ENCODE measurements at places on chromosomes 3 and 15. TPM values are rescaled to one million over a fixed set of nuclear protein-coding genes. Genes with fewer than 3 reads are reported as not detected.

Gene P2RY12
- total RNA-seq: 6.5 TPM

Gene SPSB4
- 0.50 TPM for total RNA-seq

Gene C3orf52
- 13.1 TPM for total RNA-seq

DNA sequence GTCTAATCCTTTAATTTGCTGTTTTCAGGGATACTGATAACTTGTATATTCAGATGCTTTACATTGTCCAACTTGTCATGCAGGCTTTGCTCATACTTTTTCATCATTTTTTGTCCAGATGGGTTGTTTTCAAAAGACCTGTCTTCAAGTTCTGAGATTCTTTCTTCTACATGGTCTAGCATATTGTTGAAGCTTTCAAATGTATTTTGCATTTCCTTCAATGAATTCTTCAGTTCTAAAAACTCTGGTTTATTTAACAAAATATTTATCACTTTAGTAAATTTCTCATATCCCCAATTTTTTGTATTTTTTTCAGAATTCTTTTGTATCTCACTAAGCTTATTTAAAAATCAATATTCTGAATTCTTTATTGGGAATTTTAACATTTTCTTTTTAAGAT is 388.3 kb upstream of the IL12A start:
- DNase-seq: no peak

- no peak for DNase-seq
Observed at GRCh38 chr3:71436337-71436736, 147.2 kb downstream of the FOXP1 start.

DNA sequence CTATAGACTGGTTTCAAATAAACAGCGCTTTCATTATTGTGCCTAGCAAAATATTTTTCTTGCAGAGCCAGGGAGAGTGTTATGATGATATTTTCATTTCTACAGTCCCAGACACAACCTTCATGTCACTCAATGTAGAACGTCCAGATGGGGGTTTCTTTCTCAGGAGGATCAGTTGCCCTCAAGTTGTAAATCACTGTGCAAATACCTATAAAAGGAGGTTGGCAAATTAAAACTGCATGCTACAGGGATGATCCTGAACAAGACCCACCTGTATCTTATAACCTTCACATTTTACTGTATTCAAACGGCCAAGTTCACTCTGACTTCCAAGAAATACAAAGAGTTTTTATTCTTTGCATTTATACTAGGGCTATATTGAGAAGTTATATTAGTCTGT is 486.0 kb downstream of the EDEM1 start:
- no peak for DNase-seq

GRCh38 chr3:99943931-99944761 is 126.5 kb downstream of the CMSS1 start:
- DNase-seq: no peak

DNA sequence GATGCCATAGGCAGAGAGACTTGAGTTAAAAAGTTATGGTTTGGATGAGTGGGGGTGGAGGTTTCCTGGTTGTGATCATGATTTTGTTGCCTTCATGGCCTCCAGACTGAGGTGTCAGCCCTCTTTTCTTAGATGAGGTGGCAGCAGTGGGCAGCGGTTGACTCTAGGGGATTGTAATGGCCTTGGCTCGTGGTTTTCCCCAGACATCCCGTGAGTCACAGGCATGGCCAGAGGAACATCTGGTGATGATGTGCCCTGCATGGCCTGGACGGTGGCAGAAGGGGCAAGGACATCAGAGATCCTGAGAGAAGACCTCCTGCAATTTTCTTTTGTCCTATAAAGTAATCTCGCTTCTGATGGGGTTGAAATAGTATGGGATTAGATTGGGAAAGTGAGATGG is 12.4 kb downstream of the RETNLB start:
- DNase-seq: no peak

GRCh38 chr3:50168388-50168787 is 13.3 kb downstream of the SEMA3F start:
- no peak for DNase-seq

DNA sequence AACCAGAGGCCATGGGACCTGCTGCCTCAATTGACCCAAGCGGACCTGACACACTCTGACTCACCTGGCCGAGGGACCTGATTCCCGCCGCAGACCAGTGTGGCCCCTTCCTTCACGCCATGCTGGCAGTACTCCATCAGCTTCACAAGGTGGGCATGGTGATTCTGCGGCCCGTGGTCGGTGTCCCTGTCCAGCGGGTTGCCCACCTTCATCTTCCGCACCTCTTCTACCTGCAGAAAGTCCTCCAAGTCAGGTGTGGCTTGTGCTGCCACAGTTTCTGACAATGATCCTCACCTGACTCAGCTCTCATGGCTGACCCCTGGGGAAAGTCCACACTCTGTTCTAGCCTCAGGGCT is 25.9 kb upstream of the SLC41A3 start:
- DNase-seq: no peak

Gene GUCA1C
- not detected for total RNA-seq

GRCh38 chr3:124584245-124584551 is 146.1 kb upstream of the UMPS start:
- no peak for DNase-seq

Gene TGM5
- 5.0 TPM for total RNA-seq

DNA sequence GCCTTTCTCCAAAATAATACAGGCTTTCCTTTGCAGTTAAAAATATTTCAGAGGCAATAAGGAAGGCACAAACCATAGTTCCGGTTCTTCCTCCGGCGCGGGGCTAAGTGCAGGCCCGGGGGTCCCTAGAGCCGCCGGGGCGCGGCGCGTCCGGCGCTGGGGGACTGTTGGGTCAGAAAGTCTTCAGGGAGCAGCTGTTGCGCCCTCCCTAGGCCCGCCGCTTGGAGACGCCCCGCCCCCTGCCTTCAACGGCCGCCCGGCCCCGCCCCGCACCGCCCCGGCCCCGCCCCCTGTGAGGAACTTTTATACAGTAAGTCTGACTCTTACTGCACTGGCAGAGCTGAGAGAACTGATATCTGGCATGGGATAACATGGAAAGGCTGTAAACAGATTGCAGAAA is 283.1 kb upstream of the ARL6 start:
- no peak for DNase-seq

DNA sequence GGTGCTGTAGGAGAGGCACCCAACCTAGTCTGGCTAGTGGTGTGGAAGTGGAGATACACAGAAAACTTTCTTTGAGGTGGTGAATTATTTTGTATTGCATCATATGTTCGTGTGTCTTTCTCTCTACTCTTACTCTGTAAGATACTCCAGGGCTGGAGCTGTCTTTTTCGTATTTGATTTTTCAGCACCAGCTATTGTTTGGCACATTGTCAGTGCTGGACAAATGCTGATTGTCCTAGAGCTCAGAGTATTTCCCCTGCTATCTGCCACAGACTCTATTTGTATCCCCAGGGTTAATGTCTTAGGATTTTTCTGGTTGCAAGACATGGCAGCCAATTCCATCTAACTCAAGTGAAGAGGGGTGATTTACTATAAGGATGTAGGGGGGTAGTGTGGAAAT is 110.5 kb downstream of the SAMMSON start:
- no peak for DNase-seq

DNA sequence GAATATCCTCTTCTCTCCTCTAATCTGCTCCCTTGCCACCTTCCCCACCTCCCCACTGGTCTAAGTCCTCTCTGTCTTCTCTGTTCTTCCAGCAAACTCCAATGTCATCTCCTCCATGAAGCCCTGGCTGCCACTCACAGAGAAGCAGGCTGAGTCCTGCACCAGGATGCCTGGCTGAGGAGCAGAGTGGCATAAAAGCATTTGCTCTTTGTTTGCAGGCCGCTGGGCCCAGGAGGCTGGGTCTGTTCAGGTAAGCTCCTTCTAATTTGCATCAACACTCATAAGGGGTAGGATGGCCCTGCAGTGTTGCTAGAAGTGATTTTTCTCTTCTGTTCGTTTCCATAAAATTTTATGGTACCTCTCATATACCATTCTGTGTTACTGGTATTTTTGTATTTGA is 43.2 kb upstream of the KLHL25 start:
- no peak for DNase-seq

GRCh38 chr3:112794622-112795172 is 52.0 kb downstream of the CD200R1L start:
- no peak for DNase-seq

Gene RLBP1
- not detected for total RNA-seq

Gene GOLGA6D
- total RNA-seq: not detected

Gene CTXN2
- total RNA-seq: not detected

GRCh38 chr3:118817748-118818165 is 216.9 kb downstream of the IGSF11 start:
- no peak for DNase-seq

GRCh38 chr3:99410789-99411311 is 227.5 kb upstream of the COL8A1 start:
- DNase-seq: no peak

GRCh38 chr3:39275963-39276593 is 3.8 kb downstream of the CX3CR1 start:
- no peak for DNase-seq

DNA sequence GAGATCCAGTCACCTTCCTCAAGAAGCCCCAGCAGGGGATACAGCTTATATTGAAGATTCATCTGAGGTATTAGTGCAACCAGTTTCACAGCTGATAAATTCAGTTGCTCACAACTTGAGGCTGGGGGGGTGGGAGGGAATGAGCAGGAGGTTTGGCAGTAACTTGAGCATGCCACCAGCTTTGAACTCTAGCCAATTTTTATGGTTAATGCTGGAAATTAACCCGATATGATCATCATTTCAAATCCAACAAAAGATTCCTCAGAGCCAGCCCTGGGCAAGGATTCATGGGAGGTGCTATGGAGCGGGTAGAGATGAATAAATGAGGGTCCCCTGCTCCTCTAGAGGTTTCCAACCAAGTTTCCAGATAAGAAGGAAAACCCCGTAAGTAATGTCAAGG is 73.1 kb upstream of the HES1 start:
- DNase-seq: no peak

- no peak for DNase-seq
Observed at GRCh38 chr3:164470471-164470870, 607.8 kb downstream of the SI start.

GRCh38 chr3:119571230-119571629 is 8.1 kb upstream of the ADPRH start:
- DNase-seq: no peak

DNA sequence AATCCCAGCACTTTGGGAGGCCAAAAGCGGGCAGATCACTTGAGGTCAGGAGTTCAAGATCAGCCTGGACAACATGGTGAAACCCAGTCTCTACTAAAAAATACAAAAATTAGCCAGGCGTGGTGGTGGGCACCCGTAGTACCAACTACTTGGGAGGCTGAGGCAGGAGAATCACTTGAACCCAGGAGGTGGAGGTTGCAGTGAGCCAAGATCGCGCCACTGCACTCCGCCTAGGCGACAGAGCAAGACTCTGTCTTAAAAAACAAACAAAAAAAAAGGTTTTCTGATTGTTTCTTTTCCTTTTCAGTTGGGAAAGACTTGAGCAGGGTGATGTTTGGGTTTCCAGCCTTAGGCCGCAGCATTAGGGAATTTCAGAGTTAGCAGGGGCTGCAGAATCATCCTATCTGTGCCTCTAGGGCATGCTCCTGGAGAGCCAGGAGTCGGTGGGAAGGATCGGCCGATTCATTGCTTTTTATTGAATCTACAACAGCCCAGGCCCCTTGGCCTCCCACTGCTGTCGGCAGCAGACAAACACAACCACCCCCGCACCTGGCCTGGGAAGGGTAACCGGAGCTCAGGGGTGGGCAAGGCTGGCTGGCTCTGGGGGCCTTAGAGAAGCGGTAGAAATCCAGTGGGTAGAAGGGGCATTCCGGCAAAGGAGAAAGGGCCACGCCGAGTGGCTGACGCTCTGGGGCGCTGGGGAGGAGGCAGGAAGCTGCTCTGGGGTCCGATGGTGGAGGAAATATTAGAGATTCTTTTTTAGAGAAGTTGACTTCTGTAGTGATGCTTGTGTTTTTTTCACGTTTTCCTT is 6.3 kb downstream of the CHAC1 start:
- DNase-seq: no peak

DNA sequence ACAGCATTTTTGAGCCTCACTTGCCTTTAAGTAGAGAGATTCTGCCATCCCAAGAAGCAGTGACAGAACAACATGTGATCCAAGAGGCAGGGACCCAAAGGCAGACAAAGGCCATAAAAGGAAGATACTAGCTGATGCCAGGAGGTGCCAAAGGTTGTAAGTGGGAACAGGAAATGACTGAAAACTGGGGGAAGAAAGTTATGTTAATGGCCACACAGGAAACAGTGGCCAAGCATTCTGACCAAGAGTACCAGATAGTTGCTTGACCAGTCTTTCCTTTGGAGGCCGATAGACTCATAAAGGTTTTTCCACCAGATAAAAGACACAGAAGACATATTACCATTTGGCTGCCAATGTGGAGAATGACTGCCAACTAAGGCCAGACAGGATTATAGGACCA is 274.5 kb upstream of the PEX5L start:
- DNase-seq: no peak

Gene GRM7
- 0.12 TPM for total RNA-seq

DNA sequence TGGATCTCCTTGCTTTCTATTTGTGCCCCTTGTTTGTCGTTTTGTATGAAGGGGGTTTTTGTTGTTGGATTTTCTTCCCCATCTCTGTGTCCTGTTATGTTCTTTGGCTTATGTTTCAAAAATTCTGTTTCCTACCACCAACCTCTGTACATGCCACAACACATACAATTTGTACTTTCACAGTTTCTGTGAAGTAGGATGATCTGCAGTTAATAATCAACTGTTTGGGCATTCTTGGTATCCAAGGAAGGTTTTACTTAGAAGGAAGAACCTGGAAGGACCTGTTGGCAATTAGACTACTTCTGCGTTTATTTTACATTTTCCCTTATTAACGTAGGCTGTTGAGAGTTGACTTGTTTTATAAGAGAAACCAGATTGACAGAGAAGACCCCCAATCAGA is 8.3 kb downstream of the SETD5 start:
- no peak for DNase-seq

DNA sequence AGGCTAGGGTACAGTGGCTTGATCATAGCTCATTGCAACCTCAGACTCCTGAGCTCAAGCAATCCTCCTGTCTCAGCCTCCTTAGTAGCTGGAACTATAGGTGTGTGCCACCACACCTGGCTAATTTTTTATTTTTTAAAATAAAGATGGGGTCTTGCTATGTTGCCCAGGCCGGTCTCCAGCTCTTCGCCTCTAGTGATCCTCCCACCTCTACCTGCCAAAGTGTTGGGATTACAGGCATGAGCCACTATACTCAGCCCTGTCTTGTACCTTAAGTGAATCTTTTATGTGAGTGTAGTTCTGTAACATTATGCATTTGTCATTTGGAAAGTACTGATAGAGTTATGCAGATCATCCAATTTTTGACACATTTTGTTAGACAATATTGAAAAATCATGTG is 66.9 kb upstream of the C15orf39 start:
- DNase-seq: no peak

GRCh38 chr3:188343894-188344293 is 189.9 kb downstream of the LPP start:
- DNase-seq: no peak

DNA sequence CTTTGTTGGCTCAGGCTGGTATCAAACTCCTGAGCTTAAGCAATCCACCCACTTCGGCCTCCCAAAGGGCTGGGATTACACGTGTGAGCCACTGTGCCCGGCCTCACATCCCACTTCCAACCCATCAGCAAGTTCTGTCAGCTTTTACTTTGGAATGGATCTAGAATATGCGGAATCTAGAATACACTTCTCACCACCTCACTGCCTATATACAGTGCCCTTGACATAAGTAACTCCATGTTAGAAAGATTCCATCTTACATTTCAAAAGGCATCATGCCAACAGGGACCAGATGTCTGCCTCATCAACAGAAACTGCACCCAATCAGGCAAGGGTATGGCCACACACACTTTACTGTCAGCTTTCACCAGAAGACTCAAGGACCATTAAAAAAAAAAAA is 9.9 kb upstream of the RBSN start:
- DNase-seq: no peak

- no peak for DNase-seq
Observed at GRCh38 chr3:157460253-157460652, 23.6 kb downstream of the PTX3 start.

Gene GNB4
- 16.9 TPM for total RNA-seq

All from omental fat pad (tissue), 4 donors.